CD4-positive, alpha-beta T cell treated with Interleukin-10 for 1 hour (primary cell): ENCODE measurements at places on chromosomes 1 and 21.

- no peak for DNase-seq
Measured at GRCh38 chr1:209493559-209493958, 90.0 kb upstream of the CAMK1G start.

DNA sequence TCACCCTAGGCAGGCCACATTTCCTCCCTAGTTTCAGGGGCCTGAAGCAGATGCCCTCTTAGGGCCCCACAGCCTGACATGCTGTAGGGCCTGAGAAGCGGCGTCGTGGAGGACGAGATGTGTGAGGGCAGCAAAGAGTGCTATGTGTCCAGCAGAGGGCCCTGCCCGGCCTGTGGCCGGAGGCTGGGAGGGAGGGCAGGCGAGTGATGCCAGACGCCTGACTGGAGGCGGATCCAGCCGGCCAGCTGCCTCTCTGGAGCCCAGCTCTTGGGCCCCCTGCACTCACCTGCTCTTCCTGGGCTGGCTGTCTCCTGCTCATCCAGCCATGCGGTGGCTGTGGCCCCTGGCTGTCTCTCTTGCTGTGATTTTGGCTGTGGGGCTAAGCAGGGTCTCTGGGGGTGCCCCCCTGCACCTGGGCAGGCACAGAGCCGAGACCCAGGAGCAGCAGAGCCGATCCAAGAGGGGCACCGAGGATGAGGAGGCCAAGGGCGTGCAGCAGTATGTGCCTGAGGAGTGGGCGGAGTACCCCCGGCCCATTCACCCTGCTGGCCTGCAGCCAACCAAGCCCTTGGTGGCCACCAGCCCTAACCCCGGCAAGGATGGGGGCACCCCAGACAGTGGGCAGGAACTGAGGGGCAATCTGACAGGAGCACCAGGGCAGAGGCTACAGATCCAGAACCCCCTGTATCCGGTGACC, at the start of gene GPR37L1:
TSS of gene GPR37L1 (plus strand) at position 279 of the 697 bp plus-strand sequence. CDS start at position 326, 47 bp downstream.
- no peak for DNase-seq

- no peak for DNase-seq
Measured at GRCh38 chr1:44497422-44498170, 92.5 kb downstream of the RNF220 start.

DNA sequence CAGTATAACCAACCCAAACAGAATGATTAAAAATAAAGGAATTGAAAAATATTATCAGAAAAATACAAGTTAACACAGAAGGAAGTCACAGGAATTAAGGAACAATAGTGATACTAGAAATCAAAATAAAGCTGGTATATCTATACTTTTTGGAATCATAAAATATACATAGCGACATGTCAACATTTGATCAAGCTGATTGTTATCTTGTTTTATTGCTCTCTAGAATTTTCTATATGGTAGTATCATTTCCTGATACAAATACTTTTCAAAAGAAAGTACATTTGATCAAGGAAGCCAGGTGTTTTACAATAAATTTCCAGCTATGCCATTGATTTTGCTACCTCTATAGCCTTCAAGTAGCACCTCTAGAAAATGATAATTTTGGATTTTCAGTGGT, 489.5 kb upstream of the PKN2 start:
- no peak for DNase-seq

GRCh38 chr21:42616941-42617340, 36.5 kb upstream of the PDE9A start:
- no peak for DNase-seq

DNA sequence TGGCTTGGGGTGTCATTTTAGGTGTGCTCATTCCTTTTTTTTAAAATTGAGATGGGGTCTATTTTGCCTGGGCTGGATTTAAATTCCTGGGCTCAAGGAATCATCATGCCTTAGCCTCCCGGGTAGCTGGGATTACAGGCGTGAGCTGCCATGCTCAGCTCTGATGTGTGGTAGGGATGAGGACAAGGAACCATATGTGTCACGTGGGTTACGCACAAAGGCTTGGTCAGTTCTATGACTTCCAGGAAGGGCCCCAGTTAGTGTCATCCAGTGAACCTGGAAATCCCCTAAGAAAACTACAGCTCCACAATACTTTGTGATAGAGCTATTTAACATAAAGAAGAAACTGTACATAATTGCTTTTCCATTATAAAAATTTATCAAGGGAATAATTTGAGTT, 6.7 kb upstream of the METTL25B start:
- no peak for DNase-seq

GRCh38 chr1:228177721-228178710, 12.4 kb downstream of the IBA57 start:
- no peak for DNase-seq

DNA sequence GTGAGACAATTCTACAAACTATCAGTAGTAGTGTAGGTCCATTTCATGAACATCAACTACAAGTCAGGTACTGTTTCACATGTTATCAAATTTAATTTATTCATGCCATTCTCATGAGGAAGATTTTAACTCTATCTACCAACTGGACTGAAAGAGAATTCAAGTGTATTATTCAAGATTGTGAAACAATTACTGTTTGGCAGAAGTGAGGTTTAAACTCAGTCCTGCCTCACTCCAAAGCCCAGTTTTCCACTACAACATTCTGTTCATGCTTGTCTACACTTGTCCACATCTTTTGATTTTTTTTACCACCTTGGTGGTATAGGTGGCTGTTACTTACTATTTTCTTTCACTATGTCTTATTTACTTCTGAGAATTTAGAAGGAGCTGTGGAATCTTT, 272.9 kb downstream of the TGFB2 start:
- DNase-seq, result no peak

DNA sequence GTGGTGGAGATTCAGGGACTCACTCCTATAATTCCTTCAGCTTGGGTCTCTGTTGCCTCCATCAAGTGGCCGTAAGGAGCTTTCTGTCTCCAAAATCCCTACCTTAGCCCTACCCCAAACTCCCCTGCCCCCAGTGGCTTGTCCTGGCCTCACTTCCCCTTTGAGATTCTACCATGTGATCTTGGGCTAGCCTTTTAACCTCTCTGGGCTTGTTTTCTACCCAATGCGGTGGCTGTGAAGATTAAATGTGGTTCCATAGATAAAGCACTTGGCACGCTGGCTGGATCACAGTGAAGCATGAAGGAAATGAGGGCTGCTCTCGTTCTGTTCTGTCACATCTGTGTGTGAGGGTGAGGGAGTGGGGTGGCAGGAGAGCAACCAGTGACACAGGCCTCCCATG, 43.6 kb downstream of the FAAH start:
- no peak for DNase-seq

- no peak for DNase-seq
Measured at GRCh38 chr1:234997201-234997895, 131.3 kb downstream of the TOMM20 start.
